ENCODE measurements at places on chromosomes 7 and 10.

- peak; percentile 36 for DNase-seq
Observed at GRCh38 chr10:6151087-6151977, 51.4 kb upstream of the PFKFB3 start.

GRCh38 chr7:50685135-50686065, 97.3 kb downstream of the GRB10 start:
- no peak for DNase-seq

- no peak for DNase-seq
Observed at GRCh38 chr7:92972441-92972840, 136.1 kb upstream of the CDK6 start.

GRCh38 chr10:1249142-1249920, 193.1 kb downstream of the WDR37 start:
- DNase-seq: peak; percentile 15
